Fibroblast of skin of left biceps (primary cell): ENCODE measurements at places on chromosomes 11 and 22.
A peak's percentile ranks its signal among the peaks of the same experiment; 100 is the strongest.

DNA sequence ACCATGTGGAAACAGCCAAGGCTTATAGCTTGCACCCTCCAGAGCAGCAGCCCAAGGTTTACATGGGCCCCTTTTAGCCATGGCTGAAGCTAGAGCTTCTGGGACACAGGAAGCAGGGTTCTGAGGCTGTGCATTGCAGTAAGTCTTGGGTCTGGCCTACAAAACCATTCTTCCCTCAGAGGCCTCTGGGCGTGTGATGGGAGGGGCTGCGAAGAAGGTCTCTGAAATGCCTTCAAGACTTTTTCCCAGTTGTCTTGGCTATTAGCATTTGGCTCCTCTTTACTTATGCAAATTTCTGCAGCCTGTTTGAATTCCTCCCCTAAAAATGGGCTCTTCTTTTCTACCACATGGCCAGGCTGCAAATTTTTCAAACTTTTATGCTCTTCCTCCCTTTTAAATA lies 109.5 kb downstream of the BBOX1 start:
- no peak for DNase-seq

DNA sequence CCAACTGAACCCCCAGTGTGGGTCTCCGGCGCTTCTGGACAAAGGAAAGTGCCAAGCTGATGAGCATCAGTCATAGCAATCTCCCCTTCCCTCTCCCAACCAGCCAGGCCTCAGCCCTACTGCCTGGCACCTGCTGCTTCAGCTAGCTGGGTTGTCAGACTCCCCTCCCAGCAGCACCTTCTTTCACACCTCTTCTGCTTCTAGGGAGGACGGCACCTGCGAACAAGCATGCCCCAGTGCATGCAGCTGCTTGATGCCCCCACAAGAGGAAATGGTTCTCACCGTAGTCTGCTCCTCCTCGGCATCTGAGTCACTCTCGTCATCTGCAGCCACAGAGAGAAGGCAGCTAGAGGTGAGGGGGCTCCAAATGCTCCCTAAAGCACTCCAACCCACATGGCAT lies 25.4 kb downstream of the THOC5 start:
- DNase-seq, result no peak

GRCh38 chr22:47997052-47997590 lies 1234.7 kb downstream of the TBC1D22A start:
- DNase-seq, result no peak

GRCh38 chr11:87236368-87236767 lies 198.6 kb downstream of the TMEM135 start:
- DNase-seq, result no peak

- peak; percentile 12 for DNase-seq
Measured at GRCh38 chr22:17781319-17782031, 7.2 kb upstream of the BID start.

DNA sequence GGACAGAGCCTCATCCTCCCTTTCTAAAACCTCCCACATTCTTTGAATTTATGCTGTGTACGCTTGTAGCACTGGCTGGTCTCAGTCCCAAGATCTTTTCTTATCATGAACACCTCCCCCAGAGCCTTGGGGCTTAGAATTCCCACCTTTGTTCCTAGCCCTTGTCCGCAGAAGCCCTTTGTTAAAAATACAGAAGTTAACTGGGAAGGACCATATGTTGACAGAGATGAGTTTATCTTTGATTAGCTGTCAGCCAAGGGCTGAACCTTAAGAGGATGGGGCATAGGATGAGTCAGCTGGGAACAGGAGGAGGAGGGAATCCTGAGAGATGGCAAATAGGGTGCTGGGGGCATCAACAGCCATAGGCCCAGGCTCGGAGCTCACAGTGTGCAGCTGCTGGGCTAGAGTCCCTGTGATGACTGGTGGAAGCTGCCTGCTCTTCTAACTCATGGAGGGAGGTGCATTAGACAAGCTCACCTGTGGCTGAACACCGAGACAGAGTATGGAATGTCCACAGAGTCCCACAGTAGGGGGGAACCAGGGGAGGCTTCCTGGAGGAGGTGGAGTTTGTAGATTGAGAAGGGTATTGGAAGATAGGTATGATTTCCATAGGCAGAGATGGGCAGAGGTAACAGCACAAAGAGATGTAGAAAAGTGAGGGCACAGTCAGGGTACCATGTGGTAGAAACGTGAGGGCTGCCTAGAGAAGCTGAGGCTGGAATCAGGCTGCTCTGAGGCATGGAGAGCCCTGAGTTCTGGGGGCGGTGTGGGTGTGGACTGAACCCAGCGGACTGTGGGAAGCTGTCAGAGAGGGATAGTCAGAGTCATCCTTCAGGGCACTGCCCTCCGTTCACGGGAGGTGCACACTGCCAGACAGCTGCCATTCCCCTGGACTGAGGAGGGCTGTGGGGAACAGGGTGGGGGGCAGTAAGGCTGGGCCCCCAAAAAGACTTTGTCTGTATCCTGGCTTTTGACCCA lies 9.9 kb downstream of the MICAL2 start:
- DNase-seq, result no peak

DNA sequence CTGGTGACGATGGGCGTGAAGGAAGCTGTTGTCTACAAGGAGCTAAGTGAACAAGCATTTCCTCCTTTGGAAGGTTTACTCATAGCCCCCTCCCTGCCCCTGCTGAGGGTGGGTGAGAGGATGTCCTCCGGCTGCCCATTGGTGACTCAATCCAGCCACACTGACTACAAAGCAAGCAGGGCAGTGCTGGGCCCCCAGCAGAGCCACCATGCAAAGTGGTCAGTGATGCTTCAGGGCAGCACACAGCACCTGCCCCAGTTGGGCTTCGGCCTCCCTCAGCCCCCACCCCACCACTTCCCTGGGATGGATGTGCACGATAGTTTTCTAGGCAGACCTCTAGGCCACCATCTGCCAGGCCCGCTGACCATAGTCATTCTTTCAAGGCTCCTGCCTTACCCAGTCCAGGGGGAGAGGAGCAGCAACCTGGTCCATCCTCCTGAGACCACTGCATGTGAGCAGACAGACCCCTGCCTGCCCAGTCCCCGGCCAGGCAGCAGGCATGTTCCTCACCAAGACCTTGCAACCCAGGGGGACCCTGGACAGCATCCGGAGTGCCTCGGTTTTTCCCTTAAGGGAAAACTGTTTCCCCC lies 125.1 kb downstream of the BCR start:
- no peak for DNase-seq

- DNase-seq, result no peak
Measured at GRCh38 chr11:57873196-57873911, 111.8 kb downstream of the CTNND1 start.

DNA sequence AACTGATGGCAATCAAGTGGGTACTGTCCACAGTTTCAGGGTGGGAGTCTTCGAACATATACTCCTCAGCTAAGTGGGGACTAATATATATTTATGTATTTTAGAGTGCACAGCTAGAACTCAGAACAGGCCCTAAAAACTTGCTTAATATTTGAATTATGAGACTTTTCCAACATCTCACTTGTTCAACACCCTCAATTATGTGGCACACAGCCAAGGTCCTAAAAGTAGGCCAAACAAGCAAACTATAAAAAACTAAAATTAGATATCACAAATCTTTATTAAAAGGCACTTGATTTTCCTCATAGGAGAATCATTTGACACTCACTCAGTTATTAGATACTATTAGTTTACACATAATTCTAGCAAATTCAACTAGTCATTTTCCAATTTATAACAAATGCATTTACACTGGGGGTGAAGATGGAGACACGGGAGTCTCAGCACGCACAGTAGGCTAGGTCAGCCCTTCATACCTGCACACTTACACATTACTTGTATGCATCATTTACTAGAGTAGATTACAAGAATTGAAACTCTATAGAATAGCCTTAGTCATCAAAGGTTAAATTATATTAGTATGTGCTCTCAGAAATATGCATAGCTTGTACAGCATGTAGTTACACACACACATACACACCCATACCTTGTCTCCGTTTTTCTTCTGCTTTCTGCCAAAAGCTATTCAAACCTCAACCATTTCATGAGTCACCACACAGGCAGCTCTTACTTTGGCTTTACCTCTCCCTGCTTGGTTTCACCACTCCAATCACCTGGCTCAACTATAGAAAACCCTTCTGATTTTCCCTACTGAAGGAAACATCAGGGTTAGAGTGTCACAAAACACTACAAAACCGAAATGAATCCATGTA lies 171.5 kb downstream of the SBF2 start:
- peak; percentile 49 for DNase-seq
